ENCODE measurements at places on chromosomes 6 and 20. TPM values are rescaled to one million over a fixed set of nuclear protein-coding genes. Genes with fewer than 3 reads are reported as not detected.

DNA sequence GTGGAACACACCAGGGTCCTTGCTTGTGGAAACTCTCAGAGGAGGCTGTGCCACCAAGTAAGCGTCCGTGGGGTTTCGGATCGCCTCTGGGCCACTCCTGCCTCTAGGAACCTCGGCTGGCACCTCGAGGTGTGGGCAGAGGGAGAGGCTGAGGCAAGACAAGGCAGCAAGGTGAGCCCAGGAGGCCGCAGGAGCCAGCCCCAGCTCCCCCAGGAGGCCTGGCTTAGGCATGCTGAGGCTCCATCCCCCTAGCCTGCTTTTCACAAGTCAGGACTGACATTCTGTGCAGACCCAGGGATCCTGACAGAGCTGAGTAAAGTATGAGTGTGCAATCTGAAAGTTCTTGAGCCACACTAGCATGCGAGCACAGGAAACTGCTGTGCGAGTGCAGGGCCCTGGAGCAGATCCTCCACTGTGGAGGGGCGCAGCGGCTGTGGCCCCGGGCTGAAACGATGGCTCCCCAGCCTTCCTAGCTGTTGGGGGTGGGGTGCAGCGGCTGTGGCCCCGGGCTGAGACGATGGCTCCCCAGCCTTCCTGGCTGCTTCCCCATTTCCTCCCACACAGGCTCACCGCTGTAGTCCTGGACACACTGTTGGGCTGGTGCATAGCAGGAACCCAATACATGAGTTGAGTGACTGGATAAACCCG, 75.2 kb upstream of the CD93 start:
- H3K27ac ChIP-seq: no peak overlapping the region
- peaks cover 2% of the 10 kb centered on the region for H3K4me1 ChIP-seq
- H3K36me3 ChIP-seq: no peaks in the 10 kb centered on the region
- no peak overlapping the region for H3K4me3 ChIP-seq
- peak; percentile 44 for DNase-seq

GRCh38 chr20:46027245-46027853, 1.7 kb upstream of the SLC12A5 start:
- H3K27me3 ChIP-seq: peaks cover 93% of the 10 kb centered on the region
- no peak for DNase-seq
- H3K4me1 ChIP-seq: peaks cover 11% of the 10 kb centered on the region
- H3K36me3 ChIP-seq: no peaks in the 10 kb centered on the region
- H3K27ac ChIP-seq: no peak overlapping the region

DNA sequence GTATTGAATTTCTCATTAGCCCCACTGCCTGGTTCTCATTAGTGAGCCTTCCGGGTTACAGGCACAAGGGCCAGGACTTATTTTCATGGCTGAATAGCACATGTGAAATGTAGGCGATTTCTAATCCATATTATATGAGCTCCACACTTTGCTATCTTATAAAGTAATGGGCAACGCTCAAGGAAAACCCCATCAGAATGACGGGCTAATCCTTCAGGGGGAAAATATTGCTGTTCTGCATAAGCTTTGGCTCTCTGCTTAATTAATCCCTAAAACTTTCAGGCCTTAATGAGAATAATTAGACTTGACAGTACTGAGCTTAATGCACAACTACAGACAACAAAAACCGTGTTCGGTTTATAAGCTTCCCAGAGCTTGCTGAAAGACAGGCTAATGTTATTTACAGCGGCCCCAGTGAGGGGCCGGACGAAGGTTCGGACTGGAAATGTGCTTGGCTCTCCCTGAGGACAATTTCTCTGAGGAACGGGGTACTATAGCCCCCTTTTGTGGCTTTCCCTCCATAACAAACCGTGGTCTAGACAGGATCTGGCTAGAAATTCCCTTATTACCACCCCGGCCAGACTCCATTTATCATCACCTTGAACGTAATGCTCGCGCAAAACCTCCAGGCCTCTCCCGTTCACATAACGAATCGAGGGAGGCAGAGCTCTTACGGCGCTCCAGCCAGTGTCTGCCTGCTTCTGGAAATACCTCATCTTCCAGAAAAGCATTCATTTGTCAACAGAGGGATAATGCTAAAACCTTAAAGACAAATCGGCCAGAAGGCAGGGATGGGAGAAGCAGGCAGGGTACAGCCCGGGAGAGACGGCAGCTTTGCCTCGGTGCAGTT, 164.5 kb downstream of the CD83 start:
- peak; percentile 35 for DNase-seq
- peaks cover 3% of the 10 kb centered on the region for H3K4me1 ChIP-seq
- no peak overlapping the region for H3K4me3 ChIP-seq
- H3K36me3 ChIP-seq: no peaks in the 10 kb centered on the region
- no peaks in the 10 kb centered on the region for H3K27me3 ChIP-seq

GSTA3 gene
- not detected for total RNA-seq

CD109 gene
- total RNA-seq: 4.9 TPM

Data from H1 (cell line).